ENCODE measurements at places on chromosomes 1 and 21. TPM values are rescaled to one million over a fixed set of nuclear protein-coding genes. Genes with fewer than 3 reads are reported as not detected.
A peak's percentile ranks its signal among the peaks of the same experiment; 100 is the strongest.

KLHDC7A gene
- total RNA-seq, result 14.3 TPM

PADI4 gene
- not detected for total RNA-seq

RGS4 gene
- total RNA-seq, result not detected

DNA sequence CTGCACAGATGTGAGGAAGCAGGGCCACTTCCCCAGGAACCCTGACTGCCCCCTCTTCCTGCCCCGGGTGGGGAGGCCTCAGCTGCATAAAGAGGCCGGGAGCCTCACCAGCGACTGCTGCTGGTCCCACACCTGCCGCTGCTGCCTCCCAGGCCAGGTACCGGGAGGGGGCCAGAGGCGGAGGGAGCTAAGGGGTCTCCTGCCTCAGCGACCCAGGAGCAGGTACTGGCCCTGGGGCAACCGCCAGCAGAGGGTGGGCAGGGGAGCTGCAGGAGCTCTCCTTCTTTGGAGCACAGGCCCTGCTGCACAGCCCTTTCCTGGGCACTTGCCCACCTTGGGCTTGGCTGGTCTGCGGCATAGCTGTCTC, 6.8 kb downstream of the GJC2 start:
- H3K36me3 ChIP-seq, result peaks cover 10% of the 10 kb centered on the region
- no peak overlapping the region for H3K4me3 ChIP-seq
- peaks cover 6% of the 10 kb centered on the region for H3K4me1 ChIP-seq
- H3K27ac ChIP-seq, result no peak overlapping the region
- no peaks in the 10 kb centered on the region for H3K27me3 ChIP-seq
- DNase-seq, result no peak

DNA sequence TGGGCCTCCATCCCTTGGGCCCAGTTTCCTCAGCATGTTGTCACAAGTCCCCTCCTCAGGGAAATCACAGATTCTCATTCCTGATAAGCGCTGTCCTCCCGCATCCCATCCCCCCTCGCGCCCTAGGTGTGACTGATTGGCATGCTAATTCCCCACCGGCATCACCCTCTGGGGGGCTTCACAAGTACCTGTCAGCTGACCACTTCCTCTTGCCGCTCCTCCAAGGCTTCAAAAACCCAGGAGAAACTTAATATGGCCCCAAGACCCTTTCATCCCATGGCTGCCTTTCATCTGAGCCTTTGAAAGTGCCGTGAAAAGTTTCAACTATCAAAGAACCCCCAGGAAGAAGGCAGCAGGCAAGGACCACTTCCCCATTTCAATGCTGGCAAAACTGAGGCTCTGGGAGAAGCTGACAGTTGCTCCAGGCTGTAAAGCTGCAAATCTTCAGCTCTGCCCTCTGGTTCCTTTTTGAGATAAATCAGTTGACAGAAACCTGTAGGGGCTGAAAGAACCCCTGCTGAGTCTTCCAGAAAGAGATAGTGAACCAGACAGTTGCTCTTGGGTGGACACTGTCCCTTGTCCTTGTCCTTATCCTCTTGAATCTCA, 12.8 kb upstream of the MIXL1 start:
- no peak for DNase-seq
- H3K27ac ChIP-seq, result no peak overlapping the region
- H3K4me3 ChIP-seq, result no peak overlapping the region
- H3K4me1 ChIP-seq, result no peaks in the 10 kb centered on the region

- H3K4me1 ChIP-seq, result peaks cover 11% of the 10 kb centered on the region
- H3K27me3 ChIP-seq, result no peaks in the 10 kb centered on the region
- peak overlapping the region; percentile 89 for H3K4me3 ChIP-seq
- peaks cover 17% of the 10 kb centered on the region for H3K36me3 ChIP-seq
These were observed 884 bp upstream of the LRRC8C start for GRCh38 chr1:89631816-89632656.

DNA sequence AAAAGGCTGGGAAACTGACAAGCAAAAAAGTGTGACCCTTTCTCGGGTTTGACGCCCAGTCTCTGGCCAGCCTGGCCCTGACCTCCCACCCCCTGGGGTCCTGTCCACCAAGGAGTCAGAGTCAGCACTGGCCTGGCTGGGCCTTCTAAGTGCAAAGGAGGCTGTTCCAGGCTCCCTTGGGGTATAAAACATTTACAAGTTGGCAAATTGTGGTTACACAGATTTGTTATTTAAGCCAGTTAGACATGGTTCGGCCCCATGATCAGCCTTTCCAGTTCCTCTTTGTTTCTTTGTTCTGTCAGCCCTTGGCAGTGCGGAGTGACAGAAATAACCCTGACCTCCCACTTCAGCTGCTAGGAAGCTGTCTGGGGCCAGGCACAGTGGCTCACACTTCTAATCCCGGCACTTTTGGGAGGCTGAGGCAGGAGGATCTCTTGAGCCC, 161.6 kb upstream of the RAB4A start:
- DNase-seq, result no peak
- no peak overlapping the region for H3K27ac ChIP-seq
- H3K4me1 ChIP-seq, result peaks cover 34% of the 10 kb centered on the region
- H3K36me3 ChIP-seq, result no peaks in the 10 kb centered on the region
- no peak overlapping the region for H3K4me3 ChIP-seq
- H3K27me3 ChIP-seq, result no peaks in the 10 kb centered on the region

All from Calu3 (cell line).